Immature natural killer cell (primary cell): ENCODE measurements at places on chromosomes 1 and 21. TPM values are rescaled to one million over a fixed set of nuclear protein-coding genes. Genes with fewer than 3 reads are reported as not detected.

GRCh38 chr21:41164981-41165655, 2.8 kb upstream of the BACE2 start:
- H3K4me3 ChIP-seq: no peak overlapping the region
- H3K27me3 ChIP-seq: peaks cover 6% of the 10 kb centered on the region
- H3K27ac ChIP-seq: no peak overlapping the region
- no peak for DNase-seq
- no peaks in the 10 kb centered on the region for H3K36me3 ChIP-seq

- H3K4me1 ChIP-seq: peaks cover 4% of the 10 kb centered on the region
- no peak for DNase-seq
- no peak overlapping the region for H3K4me3 ChIP-seq
These were observed 179.5 kb downstream of the GALNT2 start for GRCh38 chr1:230246551-230246950.

DNA sequence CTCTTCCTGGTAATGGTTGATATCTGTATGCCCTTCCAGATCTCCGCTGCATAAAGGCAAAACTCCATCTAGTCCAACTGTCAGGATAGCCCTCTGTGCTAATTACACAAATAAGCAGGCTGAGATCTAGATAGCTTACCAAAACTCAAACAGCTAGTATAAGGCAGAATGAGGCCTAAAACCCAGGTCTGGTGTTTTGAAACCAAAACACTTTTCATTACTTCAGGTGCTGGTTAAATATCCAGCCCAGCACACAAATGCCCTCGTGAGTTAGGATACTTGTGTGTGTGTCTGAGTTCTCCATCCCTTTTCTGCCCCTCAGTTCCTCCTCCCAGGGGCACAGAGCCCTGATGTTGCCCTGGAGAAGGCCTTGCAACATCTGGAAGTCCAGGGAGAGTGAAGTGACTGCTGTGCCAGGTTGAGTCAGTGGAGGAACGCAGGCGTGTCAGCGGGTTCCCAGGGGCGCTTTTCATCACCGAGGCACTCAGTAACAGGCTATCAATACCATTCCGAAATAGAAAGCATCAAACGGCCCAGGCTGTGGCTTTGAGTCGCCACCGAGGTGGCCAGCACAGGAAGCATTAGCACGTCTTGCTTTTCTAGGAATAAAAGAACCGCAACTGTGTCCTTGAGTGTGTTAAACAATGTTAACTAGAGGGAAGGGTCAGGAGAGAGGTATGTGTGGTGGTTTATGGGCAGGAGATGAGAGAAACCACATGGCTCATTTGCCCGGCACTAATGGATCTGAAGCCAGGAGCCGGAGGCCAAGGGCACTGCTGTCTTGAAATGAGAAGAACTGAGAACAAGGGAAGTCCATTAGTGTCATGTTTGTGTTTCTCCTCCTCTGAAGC, 90.7 kb upstream of the WLS start:
- H3K36me3 ChIP-seq: no peaks in the 10 kb centered on the region
- H3K4me1 ChIP-seq: no peaks in the 10 kb centered on the region
- H3K27me3 ChIP-seq: no peaks in the 10 kb centered on the region
- no peak overlapping the region for H3K27ac ChIP-seq
- DNase-seq: no peak

DNA sequence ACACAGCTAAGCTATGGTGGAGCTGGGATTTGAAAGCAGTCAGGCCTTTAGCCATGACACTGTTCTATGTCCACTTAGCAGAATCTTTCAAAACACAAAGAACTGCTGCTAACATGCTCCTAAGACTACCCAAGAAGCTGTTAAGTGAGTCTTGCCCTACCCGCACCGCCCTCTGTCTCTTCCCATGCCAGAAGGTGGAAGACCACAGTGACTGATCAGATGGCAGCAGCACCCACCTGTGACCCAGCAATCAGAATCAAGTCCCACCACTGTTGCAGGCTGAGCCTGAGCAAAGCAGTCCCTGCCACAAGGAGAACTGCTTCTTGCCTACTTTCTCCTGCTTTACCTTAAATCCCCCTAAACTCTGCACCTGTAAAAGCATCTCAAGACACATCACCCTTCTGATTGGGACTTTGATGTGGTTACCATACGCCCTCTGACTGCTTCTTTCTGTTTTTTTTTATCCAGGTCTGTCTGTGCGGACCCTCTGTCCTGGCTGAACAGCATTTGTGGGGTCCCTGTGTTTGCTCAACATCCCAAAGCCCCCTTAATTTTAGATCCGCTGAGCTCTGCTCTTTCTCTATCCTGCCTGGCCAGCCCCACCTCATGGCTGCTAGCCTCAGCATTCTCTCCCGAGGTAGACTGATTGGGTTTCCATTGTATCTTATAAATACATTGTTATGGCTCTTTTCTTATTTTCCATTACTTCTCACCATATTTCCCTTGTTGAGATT, 16.0 kb downstream of the IRF2BP2 start:
- peaks cover 6% of the 10 kb centered on the region for H3K4me1 ChIP-seq
- no peak for DNase-seq
- no peaks in the 10 kb centered on the region for H3K36me3 ChIP-seq
- peak overlapping the region; percentile 61 for H3K27ac ChIP-seq
- H3K27me3 ChIP-seq: peaks cover 4% of the 10 kb centered on the region

DNA sequence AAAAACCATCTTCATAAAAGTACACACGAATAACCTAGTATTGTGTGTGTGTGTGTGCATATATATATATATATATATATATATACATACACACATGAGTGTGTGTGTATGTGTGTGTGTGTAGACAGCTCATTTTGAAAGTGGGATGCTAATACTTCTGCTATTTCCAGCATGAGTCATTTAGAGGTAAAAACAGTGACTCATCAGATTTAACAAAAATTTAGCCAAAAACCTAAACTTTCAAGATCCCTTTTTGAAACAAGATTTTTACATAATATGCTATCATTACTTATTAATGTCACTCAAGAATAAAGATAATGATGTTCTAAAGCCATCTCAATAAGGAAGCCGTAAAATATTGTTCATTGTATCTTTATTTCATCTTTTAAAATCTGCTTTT, 35.6 kb upstream of the ADGRL4 start:
- H3K4me1 ChIP-seq: peaks cover 4% of the 10 kb centered on the region
- H3K4me3 ChIP-seq: no peak overlapping the region
- no peaks in the 10 kb centered on the region for H3K27me3 ChIP-seq
- no peak for DNase-seq

DNA sequence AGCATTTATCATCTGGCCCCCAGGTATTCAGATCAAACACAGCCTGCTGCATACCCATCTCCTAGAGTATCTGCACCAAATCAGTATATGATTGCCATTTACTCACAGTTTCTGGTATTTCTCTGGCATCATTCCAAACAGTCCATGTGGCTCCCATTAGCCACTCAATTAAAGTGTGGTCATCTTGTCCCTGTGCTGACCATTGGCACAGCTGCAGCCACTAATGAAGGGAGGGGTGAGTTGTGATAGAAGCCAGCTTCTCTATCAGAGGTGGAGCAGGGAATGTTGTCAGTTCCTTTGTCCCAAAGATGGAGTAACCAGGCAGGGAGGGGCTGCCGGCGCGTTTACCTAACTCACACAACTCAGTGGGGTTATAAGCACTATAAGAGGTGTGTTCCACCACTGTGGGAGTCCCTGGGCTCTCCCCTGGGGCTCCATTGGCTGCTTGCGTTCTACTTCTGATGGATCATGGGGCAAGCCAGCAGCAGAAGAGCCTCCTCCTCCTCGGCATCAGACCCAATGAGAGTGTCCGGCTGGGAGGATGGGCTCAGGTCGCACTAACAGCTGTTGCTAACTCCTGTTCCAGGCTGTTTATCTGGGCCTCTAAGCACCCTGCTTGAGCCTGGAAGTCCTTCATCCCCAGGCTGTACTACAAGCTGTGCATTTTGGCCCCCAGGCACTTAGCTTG, 108.6 kb downstream of the GDAP2 start:
- no peak overlapping the region for H3K4me3 ChIP-seq
- no peaks in the 10 kb centered on the region for H3K36me3 ChIP-seq
- no peaks in the 10 kb centered on the region for H3K27me3 ChIP-seq
- no peak for DNase-seq
- no peaks in the 10 kb centered on the region for H3K4me1 ChIP-seq
- H3K27ac ChIP-seq: no peak overlapping the region

DNA sequence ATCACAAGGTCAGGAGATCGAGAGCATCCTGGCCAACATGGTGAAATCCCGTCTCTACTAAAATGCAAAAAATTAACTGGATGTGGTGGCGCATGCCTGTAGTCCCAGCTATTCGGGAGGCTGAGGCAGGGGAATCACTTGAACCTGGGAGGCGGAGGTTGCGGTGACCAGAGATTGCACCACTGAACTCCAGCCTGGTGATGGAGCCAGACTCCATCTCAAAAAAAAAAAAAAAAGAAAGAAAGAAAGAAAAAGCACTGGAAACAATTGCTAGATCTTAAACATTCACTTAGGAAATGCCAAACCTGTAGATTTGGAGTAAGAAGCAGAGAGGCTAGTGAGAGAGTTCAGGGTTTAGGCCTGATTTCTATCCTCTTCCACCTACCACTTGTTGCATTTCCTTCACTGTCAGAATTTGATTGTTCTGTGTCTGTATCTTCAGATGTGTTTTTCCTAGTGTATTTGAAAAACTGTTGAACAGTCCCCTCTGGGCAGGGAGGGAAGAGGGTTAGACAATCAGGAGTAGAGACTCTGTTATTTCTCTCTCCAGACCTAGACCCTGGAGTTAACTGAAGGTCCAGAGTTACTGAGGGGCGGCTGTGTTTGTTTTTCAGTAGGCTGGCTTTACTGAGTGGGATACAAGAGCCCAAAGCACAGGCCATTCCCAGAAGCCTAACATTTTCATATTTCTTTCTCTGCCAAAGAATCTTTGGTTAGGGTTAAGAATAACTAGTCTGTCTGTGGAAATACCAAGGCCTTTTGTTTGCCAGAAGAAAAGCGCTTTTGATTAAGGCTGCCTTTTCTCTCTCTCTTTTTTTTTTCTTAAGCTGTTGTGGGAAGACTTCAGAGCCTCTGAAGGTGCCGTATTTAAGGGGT, 31.1 kb upstream of the MACF1 start:
- H3K4me1 ChIP-seq: no peaks in the 10 kb centered on the region
- no peak for DNase-seq
- H3K27me3 ChIP-seq: no peaks in the 10 kb centered on the region
- no peaks in the 10 kb centered on the region for H3K36me3 ChIP-seq
- H3K27ac ChIP-seq: no peak overlapping the region

DNA sequence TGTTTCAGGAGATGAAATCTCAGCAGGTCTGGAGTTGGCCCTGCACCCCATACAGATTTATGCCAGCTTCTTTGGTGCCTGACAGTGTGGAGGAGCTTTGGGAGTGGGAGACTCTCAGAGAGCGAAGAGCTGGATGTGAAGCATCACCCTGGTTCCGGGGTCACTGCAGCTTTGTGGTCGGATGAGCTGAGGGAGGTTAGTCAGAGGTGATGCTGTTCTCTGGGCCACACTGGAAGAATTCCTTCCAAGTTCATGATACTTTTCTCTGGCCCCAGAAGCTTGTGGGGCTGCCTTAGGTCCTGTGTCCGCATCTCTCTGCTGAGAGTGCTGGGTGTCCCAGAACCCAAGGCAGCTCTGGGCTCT, 467.8 kb downstream of the CAMTA1 start:
- H3K36me3 ChIP-seq: no peaks in the 10 kb centered on the region
- no peak overlapping the region for H3K27ac ChIP-seq
- peaks cover 2% of the 10 kb centered on the region for H3K27me3 ChIP-seq
- no peaks in the 10 kb centered on the region for H3K4me1 ChIP-seq

- H3K4me3 ChIP-seq: no peak overlapping the region
- no peaks in the 10 kb centered on the region for H3K27me3 ChIP-seq
- no peak for DNase-seq
- no peak overlapping the region for H3K27ac ChIP-seq
- H3K4me1 ChIP-seq: peaks cover 32% of the 10 kb centered on the region
These were observed 119.8 kb downstream of the OSBPL9 start for GRCh38 chr1:51736702-51737101.

DNA sequence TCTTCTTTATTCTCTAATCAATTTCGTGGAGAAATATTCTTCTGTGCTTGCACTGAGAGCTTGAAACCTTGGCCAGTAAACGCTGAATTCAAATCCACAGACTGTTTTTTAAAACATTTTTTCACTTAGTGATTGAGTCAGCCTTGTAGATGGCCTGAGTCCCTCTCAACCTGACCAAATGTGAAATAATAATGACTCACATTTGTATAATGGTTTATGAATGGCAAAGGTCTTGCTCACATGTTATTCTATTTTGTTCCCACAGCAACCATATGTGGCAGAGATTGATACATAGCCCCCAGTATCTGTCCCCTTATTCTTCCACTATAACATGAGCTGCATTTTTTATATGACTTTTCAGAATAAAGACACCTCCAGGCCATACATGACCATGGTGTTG, 47.8 kb upstream of the CCDC190 start:
- peaks cover 3% of the 10 kb centered on the region for H3K27me3 ChIP-seq
- no peak overlapping the region for H3K27ac ChIP-seq
- no peak overlapping the region for H3K4me3 ChIP-seq
- no peak for DNase-seq
- H3K4me1 ChIP-seq: no peaks in the 10 kb centered on the region
- H3K36me3 ChIP-seq: no peaks in the 10 kb centered on the region

DNA sequence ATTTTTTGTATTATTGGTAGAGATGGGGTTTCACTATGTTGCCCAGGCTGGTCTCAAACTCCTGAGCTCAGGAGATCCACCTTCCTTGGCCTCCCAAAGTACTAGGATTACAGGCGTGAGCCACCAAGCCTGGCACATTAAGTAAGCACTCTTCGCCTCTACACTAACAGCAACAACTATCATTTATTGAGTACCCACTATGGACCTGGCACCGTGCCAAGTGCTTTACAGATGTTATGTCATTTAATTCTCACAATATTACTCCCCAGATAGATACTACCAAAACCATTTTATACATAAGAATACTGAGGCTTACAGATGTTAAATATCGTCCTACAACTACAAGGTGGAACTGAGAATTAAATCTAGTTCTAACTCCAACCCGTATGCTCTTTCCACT, 50.1 kb downstream of the TUT4 start:
- DNase-seq: no peak
- no peak overlapping the region for H3K27ac ChIP-seq
- H3K27me3 ChIP-seq: no peaks in the 10 kb centered on the region
- peaks cover 7% of the 10 kb centered on the region for H3K36me3 ChIP-seq
- no peak overlapping the region for H3K4me3 ChIP-seq

GRCh38 chr1:46616277-46617107, at the start of gene MOB3C:
Gene MOB3C (minus strand): TSS chr1:46616811. CDS start chr1:46613321, 3,490 bp downstream.
- H3K4me1 ChIP-seq: peaks cover 50% of the 10 kb centered on the region
- peak within 1 kb of the TSS; percentile 91 for H3K4me3 ChIP-seq
- H3K27me3 ChIP-seq: no peaks in the 10 kb centered on the region
- H3K36me3 ChIP-seq: no peaks in the 10 kb centered on the region

The RPTN gene
- not detected for polyA plus RNA-seq

The AIRE gene
- polyA plus RNA-seq: not detected

The OR10K2 gene
- polyA plus RNA-seq: not detected

The SEMA4A gene
- polyA plus RNA-seq: 2.5 TPM

The KCNN3 gene
- polyA plus RNA-seq: not detected
